ENCODE measurements at places on chromosomes 1 and 21.

- no peak for DNase-seq
Measured at GRCh38 chr1:51916587-51917405, 38.3 kb upstream of the NRDC start.

GRCh38 chr1:11462224-11462923 is 16.6 kb upstream of the DISP3 start:
- no peak for DNase-seq

GRCh38 chr21:32100423-32100822 is 178.4 kb downstream of the MIS18A start:
- no peak for DNase-seq

GRCh38 chr1:150995896-150996295 is 10.8 kb downstream of the MINDY1 start:
- DNase-seq, result peak; percentile 77

GRCh38 chr21:39631842-39632562 is 19.3 kb downstream of the B3GALT5 start:
- no peak for DNase-seq

DNA sequence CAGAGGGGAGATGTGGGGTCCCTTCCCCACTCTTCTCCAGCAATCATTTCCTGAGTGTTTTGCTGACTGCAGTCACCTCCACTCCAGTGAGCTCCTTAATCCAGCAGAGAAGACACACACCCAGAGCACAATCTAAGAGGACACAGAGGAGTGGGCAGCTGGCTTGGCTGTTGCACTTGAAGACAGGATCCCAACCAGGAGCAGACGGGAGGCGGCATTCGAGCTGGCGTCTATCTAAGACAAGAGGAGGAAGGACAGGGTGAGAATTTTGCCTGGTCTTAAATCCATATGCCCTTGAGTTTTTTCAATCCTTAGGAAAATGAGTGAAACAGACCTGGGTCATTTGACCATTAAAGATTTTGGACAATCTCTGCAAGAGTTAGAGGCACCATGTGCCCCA is 56.1 kb upstream of the SIM2 start:
- no peak for DNase-seq

DNA sequence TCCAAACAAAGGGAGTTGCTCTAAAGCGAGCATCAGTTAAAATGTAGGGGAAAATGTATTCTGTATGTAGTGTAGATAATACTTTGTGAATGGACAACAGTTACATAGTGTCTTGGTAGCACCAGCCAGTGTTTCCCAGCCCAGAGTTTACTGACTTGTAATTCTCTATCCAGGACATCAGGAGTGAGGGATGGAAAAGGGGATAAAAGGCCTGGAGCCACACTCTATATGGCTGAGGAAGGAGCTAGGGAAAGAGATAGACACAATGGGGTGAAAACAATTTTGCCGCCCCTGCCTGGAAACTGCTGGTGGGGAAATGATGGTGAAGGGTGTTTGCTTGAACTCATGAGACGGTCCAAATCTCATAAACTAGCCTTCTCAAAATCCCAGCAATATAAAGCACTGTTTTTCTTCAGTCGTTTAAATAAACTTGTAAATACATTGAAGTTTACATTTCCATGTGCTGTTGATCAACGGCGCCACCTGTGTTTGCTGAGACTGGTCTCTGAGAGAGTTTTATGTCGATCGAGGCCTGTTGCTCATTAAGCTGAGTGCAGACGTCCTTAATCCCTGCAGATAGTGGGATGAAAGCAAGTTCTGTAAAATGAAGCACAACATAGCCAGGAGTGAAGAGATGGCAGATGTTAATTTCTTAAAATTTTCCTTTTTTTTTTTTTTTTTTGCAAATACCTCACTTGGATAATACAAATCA is 27.9 kb upstream of the AGO1 start:
- DNase-seq, result no peak

DNA sequence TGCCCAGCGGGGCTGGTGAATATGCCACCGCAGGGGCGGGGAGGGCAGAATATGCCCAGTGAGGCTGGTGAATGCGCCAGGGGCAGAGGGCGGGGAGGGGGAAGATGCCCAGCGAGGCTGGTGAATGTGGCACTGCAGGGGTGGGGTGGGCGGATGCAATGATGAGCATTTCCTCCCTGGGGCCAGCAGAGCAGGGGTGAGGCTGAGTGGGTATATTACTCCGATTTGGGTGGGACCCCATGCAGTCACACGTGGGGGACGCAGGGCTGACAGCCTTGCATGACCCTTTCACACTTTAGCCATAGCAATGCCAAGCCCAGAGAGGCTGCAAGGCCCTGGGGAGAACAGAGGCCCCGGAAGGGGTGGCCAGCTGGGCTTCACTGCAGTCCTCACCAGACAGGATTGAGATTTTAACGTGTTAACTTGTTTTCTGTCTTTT is 9.3 kb upstream of the SLX9 start:
- no peak for DNase-seq

GRCh38 chr1:43864111-43865045 is 69.2 kb upstream of the ARTN start:
- DNase-seq, result no peak

- no peak for DNase-seq
Measured at GRCh38 chr1:183278739-183279591, 92.9 kb downstream of the LAMC2 start.

GRCh38 chr1:34863501-34863900 is 4.0 kb upstream of the SMIM12 start:
- no peak for DNase-seq

DNA sequence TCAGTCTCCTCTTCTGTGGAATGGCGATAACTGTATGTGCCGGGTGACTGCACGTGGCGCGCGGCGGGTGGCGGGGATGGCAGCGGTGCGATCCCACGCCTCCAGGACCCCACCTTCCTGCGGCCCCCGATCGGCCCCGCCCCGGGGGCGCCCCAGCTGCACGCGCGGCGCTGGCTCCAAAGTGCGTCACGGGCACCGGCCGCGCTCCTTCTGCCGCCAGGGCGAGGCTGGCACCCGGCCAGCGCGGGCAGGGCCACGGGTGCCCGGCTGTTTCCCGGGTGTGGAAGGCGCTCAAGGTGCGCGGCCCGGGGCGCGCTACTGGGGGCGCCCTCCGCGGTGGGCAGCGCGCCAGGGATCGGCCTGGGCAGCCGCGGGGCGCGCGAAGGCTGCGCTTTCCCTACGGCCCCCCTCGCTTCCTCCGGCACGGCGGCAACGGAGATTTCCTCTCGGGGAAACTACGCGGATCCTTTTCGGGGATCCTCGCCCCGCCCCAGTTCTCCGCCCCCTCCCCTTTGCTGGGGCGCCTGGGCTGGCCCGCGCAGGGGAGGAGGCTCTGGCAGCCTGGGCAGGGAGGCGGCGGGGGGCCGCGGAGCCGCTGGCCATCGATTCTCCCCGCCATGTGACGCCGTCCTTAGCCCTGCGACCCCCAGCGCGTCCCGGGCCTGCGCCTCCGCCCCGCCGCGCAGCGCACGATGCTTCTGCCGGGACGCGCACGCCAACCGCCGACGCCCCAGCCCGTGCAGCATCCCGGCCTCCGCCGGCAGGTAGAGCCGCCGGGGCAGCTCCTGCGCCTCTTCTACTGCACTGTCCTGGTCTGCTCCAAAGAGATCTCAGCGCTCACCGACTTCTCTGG is at the start of gene EVA1C:
Gene EVA1C (plus strand): TSS at position 545 of the 853 bp plus-strand sequence. CDS start 148 bp downstream, at position 693.
- no peak for DNase-seq

DNA sequence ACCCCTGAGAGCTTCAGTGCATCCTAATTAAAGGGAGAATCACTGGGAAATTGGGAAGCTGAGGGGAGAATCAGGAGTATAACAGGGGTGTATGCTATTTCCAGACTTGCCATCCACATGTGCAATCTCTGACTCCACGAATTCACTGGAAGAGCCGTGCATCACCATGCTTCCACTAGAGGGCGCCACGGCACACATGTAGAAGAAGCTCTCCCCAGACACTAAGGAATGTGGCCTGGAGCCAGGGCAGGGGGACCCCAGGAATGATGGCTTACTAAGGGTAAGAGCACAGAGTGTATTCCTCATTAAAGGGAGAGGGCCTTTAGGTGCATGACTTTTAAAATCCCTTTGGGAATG is 81.5 kb downstream of the ABCA4 start:
- DNase-seq, result peak; percentile 88

- no peak for DNase-seq
Measured at GRCh38 chr1:153560771-153561465, 4.7 kb downstream of the S100A2 start.

GRCh38 chr1:52937433-52938182 is 10.5 kb downstream of the SCP2 start:
- DNase-seq, result no peak

DNA sequence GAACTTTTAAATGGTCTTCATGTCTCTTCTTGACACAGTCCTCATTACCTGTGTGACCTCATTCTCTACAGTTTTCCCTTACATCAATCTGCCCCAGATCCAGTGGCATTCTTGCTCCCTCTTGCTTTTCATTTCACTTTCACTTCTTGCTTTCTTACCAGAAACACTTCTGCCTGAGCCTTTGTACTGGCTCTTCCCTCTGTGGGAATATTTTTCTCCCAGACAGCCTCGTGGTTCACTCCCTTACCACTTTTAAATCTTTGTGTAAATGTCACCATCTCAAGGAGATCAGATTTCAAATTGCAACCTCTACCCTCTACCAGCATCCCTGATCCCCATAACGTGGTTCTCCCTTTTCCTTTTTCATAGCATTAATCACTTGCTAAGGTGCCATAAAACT is 73.2 kb downstream of the DISC1 start:
- DNase-seq, result no peak

DNA sequence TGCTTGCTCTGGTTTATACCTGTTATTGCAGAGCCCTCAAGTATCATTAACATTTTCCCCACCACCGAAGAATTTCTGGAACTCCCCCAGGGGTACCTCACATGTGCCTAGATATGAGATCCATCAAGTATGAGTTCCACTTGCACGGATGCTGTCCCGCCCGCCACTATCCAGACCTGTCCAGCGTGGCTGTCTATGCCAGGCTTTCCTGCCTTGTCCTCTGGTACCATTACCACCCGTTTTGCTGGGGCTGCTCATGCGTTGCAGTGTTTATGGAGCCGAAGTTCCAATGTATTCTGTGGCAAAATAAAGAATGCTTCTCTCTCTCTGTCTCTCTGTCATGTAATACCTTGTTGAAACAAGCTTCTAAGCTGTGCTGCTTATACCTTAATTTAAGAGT is 543.5 kb upstream of the PTBP2 start:
- DNase-seq, result no peak

DNA sequence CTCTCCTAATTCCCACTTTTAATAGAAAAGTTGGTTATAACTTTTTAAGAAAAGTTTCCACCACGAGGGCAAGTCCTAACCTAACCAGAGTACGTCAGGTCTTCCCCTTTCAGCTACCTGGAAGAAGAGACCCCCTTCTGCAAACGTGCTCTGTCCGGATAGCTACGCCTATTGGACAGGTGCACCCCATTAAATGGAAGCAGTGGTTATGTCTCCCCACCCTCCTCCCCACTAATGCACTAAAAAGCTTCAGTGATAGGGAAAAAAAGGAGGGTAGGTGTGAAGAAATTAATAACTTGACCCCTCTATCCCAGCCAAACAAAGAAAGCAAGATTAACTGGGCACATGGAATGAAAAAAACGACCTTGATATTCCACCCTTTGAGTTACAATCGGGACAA is 7.7 kb downstream of the GLUL start:
- DNase-seq, result no peak

- DNase-seq, result no peak
Measured at GRCh38 chr1:224113545-224113917, 380 bp upstream of the FBXO28 start.

- no peak for DNase-seq
Measured at GRCh38 chr21:40546647-40547046, 300.3 kb downstream of the DSCAM start.

GRCh38 chr1:84434801-84435549 is 36.7 kb downstream of the DNASE2B start:
- no peak for DNase-seq

- no peak for DNase-seq
Measured at GRCh38 chr1:76250271-76250670, 175.7 kb downstream of the ST6GALNAC3 start.

DNA sequence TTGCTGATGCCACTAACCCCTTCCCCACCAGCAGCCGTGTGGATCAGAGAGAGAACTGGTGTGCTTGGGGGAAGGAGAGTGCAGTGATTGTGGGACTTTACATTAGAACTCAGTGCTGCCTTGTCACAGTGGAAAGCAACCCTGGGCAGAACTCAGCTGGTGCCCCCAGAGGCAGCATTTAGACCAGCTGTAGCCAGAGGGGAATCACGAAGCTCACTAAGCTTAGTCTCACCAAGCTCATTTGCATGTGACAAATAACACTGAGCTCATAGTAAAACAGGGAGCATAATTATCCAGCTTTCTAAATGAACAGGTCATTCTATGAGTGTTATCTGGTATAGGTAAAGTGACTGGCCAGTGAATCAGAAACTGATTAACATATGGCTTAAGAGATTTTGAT is 9.8 kb upstream of the SMAP2 start:
- DNase-seq, result no peak

DNA sequence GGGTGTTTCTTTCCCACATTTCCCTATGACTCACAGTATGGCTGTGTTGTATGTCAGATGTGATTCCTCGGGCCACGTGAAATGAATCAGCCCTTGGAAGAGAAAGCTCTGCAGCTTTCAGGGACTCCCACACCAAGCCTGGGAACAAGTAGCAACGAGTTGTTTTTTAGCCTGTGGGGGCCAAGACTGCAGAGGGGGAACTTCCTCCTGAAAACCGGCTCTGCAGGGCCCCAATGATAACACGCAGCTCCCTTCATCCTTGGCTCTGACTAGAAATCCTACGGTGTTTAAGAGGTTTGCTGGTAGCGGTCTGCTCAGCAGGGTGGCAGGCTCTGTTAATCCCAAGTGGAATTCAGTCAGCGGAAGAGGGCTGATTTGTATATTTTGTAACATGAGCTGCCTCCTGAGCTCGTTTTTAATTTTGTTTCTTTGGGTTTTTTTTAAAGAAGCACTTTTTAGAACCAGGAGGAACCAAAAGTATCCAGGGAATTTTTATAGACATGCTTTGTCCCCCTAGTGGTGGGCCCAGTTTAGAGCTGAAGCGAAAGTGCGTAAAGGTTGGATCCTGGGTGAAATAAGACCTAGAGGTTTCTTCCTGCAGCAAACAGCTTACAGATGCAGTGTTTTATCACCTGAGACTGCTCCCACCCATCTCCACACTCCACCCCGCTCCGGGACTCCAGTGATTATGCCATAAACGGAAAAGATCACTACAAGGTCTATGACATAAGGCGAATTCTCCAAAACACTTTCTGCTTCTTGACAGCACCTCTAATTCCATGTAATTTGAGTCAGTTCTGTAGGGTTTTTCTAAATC is 48.8 kb downstream of the LAMC2 start:
- DNase-seq, result peak; percentile 91
